Left cardiac atrium (tissue), 4 donors: ENCODE measurements at places on chromosomes 6 and 20.

GRCh38 chr6:79461205-79461604 lies 76.0 kb downstream of the LCA5 start:
- no peak for DNase-seq

GRCh38 chr6:13234130-13234529 lies 94.2 kb downstream of the TBC1D7 start:
- DNase-seq = no peak

- DNase-seq = no peak
These were observed 16.6 kb downstream of the ZHX3 start for GRCh38 chr20:41300886-41301285.

DNA sequence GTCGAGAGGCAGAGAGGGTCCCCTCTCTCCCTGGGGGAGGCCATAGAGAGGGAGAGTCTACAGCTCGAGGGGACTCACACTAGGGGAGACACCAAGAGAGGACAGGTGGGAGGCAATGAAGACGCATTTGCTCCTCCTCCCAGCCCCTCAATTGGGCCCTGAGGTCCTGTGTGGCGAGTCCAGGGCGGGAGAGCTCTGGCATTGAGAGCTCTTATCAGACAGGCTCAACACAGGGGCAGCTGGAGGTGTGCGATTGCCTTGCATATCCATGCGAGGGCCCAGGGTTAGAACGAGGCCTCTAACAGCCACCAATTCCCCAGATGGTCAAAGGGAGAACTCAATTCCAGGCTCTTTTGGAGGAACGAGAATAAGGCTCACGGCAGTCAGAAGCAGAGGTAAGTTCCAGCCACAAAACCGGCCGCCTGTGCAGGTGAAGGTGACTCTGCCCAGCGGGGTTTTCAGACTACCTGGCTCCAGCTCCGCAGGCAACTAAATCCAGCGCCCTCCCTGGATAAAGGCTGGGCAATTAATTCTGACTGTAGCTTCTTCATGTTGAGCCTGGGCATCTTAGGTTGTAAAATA lies 94.0 kb upstream of the MPC1 start:
- DNase-seq = no peak

- DNase-seq = no peak
These were observed 90.2 kb downstream of the GMDS start for GRCh38 chr6:2155206-2155605.

DNA sequence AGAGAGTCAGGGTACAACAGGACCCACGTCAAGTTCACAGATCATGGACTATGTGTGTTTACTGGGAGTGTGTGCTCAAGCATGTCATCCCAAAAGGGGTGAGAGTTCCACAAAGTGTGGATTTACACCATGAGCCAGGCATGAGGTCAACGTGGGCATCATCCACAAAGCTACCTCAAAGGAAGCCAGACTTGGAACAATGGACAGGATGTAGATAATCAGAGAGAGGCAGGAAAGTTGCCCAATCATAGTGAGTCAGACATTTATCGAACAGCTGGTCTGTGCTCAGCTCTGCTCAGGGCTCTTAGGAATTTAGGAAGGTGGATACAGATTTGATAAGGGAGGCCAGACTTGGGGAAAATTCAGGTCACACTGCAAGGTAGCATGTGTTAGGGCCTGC lies 317.2 kb upstream of the CDYL start:
- peak; percentile 37 for DNase-seq

DNA sequence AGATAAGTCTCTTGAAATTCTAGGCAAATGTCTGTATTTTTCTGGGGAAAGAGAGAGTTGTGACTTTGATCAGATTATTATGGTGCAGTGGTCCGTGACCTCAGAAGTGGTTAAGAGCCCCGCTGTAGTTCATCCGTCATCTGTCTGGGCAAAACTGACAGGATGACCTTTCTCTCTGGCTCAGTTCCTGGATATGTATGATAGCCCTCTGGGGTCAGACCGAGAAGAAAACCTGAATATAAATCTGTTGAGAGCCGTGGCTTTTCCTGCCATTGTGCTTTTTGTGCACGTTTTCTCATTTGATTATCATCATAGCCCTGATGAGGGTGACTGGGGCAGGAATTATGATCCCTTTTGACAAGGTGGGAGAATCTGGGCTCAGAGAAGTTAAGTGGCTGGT lies 26.5 kb downstream of the GHRH start:
- DNase-seq = no peak

- DNase-seq = no peak
These were observed 17.8 kb upstream of the CST9L start for GRCh38 chr20:23585808-23586734.

DNA sequence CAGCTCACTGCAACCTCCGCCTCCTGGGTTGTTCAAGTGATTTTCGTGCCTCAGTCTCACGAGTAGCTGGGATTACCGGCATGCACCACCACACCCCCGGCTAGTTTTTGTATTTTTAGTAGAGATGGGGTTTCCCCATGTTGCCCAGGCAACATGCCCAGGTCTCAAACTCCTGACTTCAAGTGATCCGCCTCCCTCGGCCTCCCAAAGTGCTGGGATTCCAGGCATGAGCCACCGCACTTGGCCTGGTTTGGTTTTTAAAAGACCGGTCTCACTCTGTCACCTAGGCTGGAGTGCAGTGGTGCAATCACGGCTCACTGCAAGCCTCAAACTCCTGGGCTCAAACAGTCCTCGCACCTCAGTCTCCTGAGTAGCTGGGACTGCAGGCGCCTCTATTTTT lies 40.1 kb downstream of the VSTM2L start:
- no peak for DNase-seq

DNA sequence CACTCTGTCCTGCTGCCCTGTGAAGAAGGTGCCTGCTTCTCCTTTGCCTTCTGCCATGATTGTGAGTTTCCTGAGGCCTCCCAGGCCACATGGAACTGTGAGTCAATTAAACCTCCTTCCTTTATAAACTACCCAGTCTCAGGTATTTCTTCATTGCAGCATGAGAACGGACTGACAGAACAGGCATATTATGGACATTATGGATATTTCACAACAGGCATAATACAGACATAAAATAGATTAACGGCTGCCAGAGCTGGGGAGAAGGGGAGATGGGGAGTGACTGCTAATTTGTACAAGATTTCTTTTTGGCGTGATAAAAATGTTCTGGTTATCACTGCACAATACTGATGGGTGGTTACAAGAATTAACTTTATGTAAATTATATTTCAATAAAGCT lies 29.4 kb downstream of the TRPC4AP start:
- no peak for DNase-seq

DNA sequence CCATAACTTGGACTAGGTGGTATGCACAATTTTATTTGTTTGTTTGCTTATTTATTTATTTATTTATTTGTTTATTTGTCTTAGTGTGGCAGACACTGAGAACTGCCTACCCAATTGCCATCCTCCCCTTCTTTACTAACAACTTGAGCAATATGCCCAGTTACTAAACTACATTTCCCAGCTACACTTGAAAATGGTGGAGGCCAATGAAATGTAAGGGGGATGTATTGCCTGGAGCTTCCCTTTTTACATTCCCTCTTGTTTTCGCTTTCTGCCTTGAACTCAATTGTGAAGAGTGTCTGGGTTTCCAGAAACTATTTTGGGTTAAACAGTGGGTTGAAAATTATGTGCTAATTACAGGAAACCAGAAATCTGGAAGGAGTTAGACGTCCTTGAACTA lies 152.7 kb upstream of the FKBP1C start:
- DNase-seq = no peak

DNA sequence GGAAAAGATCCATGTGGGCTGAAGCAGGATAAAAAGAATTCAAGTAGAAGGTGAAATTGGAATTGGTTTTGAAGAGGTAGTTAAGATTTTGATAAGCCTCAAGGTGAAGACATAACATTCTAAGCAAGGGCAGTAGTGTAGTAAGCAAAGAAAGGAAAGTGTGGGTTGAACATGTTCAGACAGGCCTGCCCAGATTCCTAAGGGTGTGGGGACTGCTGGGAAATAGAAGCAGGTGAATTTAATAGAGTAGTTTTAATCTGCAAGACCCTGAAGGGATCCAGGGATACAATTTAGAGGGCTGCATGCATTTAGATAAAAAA lies 19.1 kb downstream of the TAB2 start:
- DNase-seq = no peak

GRCh38 chr6:136344420-136344819 lies 54.8 kb upstream of the BCLAF1 start:
- no peak for DNase-seq

GRCh38 chr6:165769401-165769800 lies 106.4 kb upstream of the PDE10A start:
- no peak for DNase-seq

GRCh38 chr6:113141901-113142300 lies 715.2 kb upstream of the MARCKS start:
- no peak for DNase-seq
